ENCODE measurements at places on chromosomes 4 and X.

DNA sequence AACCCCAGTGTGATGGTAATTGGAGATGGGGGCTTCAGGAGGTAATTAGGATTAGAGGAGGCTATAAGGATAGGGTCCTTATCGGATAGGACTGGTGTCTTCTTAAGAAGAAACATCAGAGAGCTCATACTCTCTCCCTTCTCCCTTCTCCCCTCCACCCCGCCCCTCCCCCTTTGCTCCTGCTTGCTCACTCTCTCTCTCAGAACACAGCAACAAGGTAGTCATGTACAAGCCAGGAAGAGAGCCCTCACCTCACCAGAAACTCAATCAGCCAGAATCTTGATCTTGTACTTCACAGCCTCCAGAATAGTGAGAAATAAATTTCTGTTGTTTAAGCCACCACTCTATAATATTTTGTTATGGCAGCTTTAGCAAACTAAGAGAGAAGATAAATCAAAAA lies 4.5 kb downstream of the DDX60L start:
- no peak for DNase-seq

DNA sequence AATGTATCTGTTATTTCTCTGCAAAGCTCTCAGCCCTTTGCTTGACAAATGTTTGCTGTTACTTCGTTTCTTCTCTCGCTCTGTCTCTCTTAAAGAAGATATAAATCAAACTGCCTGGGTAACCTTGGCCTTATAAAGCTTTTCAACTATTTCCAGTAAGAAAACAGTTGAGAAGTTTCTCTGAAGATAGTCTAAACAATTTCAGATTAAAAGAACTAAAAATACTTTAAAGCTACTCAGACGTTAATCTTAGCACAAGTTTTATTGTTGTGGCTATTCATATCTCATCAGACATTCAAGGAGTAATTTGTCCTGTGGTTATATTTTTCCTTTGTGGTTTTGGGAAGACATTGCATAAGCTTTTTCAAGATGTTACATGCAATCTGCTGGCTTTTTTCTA lies 22.6 kb downstream of the HOPX start:
- no peak for DNase-seq

GRCh38 chrX:123809854-123810375 lies 49.9 kb upstream of the XIAP start:
- no peak for DNase-seq

DNA sequence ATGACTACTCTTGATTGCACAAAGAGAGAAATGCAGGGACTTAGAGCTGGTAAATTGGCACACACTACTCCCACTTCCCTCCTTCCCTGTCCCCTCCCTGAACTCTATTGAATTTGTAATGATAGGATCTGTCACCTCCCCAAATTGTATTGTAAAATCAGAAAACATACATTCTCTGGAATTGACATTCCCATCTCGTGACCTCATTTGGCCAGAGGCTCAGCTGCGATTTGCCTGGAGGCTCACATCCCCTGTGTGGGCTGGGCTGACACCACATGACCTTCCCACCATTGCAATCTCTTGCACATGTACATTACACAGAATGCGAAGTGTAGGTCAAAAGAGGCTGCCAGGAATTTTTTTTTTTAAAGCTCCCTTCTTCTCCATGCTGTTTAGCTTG lies 172.1 kb downstream of the MID1IP1 start:
- DNase-seq, result no peak

GRCh38 chr4:7451434-7451789 lies 16.7 kb upstream of the PSAPL1 start:
- DNase-seq, result no peak

GRCh38 chr4:105067431-105067830 lies 79.2 kb upstream of the TET2 start:
- DNase-seq, result no peak

- DNase-seq, result no peak
Observed at GRCh38 chrX:30525732-30526131, 51.8 kb downstream of the TASL start.

GRCh38 chr4:109916027-109916409 lies 3.3 kb downstream of the EGF start:
- DNase-seq, result no peak

GRCh38 chrX:135384161-135384836 lies 37.4 kb upstream of the SMIM10L2A start:
- DNase-seq, result no peak

DNA sequence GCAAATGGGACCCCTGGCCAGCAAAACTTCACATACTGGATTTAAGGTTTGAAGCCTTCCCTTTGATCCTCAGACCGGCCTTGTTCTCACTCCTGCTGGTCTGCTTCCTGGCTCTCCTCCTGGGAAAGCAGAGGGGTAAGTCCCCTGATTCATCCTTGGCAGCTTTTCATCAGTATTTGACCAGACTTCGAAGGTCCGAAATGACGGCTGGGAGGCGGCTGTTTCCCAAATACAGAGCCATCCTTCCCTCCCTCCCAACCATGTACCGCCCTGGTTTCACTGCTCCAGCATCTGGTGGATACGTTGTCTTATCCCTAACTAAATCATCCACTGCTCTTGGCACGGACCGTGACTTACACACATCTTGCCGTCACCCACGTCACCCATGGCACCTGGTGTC lies 265.5 kb downstream of the BCOR start:
- DNase-seq, result no peak

DNA sequence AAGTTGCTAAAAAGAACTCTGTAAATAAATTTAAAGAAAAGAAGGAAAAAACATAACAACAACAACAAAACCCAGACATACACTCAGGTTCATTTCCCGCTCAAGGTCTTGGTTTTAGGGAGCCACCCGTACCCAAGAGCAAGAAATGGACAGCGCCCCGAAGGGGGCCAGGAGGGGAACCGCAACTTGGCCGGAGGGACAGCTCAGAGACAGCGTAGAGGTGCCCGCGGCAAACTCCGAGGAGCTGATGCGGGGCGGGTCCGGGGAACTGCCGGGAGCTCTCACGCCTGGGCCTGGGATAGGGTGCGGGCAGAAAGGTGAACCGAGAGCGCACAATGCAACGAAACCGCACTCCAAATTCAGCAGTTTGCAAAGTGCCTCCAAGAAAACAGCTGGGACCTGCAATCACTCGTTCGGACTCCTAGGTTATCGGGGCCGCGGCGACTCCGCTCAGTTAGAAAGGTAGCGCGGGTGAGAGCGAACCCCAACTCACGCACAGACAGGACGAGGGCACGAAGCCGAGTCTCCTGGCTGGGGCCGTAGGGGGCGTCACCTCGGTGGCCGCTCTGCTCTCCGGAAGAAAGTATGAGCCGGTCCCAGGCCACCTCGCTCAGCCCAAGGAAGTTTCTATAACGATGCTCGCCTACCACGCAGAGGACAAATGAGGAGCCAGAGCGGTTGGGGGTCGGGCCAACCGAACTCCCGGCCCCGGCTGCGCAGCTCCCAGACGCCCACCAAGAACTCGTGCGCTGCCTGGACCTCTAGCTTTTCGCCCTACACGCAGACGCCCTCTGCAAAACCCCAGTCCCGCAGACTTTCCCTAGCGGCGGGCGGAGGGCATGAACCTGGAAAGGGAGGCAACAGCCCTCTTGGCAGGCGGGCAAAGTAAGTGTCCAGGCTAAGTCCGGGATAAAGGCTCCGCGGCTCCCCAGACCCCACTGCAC lies 1.4 kb downstream of the NDNF start:
- no peak for DNase-seq

GRCh38 chrX:49177338-49177833 lies 5.7 kb downstream of the PLP2 start:
- no peak for DNase-seq

DNA sequence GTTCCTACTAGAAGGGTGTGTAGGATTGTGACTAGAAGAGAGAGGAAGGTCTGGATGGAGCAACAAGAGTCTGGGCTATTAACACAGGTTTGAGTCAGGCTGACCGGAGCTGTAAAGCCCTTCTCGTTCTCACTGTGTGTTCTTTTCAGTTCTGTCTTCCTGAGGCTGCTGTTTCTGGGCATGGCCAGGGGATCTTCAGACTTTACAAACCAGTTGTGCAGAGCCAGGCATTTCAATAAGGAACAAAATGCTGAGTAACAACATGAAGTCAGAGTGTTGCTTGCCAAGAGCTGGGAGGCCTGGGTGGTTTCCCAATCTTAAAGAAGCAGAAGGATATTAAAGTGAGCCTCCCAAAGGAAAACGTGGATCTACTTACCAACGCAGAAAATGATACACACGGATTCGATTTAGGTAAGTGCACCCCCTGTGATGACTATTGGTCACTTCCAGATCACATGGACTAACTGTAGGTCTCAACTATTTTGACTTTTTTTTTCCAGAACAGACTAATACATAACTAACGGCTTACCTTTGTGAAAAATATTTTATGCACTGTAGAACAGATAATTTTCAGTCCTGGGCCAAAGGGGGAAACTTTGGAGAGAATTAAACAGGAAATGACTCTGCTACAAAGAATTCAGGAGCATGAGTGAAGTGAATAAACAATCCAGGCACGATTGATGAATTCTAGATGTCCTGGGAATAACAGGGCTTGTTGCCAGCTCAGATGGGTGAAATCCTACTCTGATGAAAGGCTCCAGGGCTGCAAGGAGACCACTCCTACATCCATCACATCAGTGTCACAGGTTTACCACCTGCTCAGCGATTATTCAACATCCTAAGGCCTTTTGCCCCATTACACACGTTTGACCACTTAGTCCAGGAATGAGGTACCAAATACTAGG lies 94.5 kb downstream of the ANXA3 start:
- DNase-seq, result no peak

GRCh38 chr4:169484485-169484884 lies 127.9 kb downstream of the NEK1 start:
- no peak for DNase-seq

GRCh38 chrX:136814847-136815750 lies 34.4 kb upstream of the ARHGEF6 start:
- no peak for DNase-seq

GRCh38 chr4:88017516-88018297 lies 10.3 kb downstream of the PKD2 start:
- DNase-seq, result no peak

DNA sequence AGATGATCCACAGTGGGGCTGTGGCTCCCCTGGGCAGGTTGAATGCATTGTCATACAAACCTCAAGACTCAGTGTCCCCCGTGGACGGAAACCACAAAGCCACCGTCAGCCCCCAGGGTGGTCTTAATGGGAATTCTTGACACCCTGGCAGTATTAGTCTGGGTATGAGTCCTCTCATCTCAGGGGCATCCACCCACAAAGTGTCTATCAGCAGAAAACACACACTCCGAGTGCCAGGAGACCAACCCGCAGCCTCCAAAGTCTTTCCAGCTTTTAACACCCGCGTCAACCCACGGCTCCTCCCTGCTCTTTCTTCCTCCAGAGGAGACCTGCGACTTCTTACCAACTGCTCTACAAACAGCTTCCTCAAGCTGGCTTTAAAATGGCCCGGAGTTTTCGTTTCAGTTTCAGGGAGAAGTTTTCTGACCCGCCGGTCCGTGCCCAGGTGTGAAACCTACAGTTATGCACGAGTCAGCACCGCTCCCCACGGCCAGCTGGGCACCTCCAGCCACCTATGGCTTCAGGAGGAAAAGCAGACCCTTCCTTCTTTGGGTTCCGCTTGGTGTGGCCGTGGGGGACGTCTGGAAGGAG lies 14.4 kb upstream of the ASMTL start:
- DNase-seq, result no peak

DNA sequence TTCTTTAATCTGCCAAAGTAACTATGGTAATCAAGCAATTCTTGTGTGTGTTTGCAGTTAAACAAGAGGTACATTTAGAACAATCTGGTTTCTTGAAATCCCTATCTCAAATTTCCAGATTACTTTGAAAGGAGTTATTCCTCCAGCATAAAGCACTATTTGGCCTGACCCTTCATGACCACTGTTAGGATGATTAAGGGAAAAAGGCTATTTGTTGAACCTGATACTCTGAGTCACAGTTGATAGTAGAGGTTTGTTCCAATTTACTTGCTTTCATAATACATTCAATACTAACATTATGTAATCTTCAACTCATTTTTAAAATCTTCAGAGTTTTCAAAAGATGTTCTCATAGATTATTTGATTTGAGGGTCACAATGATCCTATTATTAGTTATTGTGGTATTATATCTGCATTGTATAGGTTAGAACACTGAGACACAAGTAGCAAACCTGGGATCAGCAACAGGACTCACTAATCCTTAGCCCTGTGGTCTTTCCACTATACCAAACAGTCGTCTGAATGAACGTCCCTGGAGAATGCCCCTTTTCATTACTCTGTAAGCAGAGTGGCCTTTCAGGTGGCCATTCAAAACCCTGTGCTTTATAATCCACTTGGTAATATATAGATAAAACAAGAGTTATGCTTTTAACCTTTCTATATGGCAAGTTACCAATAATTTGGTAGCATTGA lies 8.1 kb upstream of the NDST4 start:
- no peak for DNase-seq

GRCh38 chrX:68261060-68261672 lies 172.1 kb downstream of the OPHN1 start:
- DNase-seq, result no peak

GRCh38 chr4:109760682-109761081 lies 30.8 kb upstream of the PLA2G12A start:
- DNase-seq, result no peak

GRCh38 chrX:94107981-94108380 lies 434.0 kb downstream of the FAM133A start:
- no peak for DNase-seq

DNA sequence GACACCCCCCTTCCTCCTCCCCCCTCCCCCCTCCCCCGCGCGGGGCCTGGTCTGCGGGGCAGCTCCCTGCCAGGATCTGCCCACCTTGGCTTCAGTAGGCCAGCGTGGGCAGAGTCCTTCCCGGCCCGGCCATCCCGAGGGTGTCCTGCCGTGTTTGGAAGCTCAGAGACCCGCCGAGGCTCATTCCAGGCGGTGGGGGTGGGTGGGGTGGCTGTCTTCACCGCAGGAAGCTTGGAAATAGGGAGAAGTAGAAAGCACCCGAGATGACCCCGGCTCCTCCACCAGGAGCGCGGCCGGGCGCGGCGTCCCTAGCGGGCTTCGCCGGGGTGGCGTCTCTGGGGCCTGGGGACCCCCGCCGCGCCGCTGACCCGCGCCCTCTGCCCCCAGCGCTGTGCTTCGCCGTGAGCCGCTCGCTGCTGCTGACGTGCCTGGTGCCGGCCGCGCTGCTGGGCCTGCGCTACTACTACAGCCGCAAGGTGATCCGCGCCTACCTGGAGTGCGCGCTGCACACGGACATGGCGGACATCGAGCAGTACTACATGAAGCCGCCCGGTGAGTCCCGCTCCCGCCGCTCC lies 1.6 kb downstream of the NAT8L start:
- no peak for DNase-seq

- no peak for DNase-seq
Observed at GRCh38 chrX:132373610-132374009, 115.2 kb downstream of the MBNL3 start.

GRCh38 chrX:20218836-20219505 lies 47.7 kb downstream of the RPS6KA3 start:
- no peak for DNase-seq

- DNase-seq, result no peak
Observed at GRCh38 chr4:7068883-7069282, 1.0 kb upstream of the GRPEL1 start.

Data from cortex of kidney (tissue), 1 donor.